ENCODE measurements at places on chromosomes 12 and 14.

DNA sequence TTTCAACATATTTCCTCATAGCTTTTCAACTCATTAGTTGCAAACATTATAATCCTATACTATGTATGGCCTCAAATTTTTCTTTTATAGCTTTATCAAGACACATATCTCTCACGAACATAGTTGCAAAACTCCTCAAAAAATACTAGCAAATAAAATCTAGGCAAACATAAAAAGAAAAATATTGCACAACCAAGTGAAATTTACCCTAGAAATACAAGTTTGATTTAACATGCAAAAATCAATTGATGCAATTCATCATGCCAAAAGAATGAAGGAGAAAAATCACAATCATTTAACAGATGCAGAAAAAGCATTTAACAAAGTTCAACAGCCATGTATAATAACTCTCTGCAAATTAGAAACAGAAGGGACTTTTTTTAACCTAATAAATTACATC is 33.3 kb upstream of the KCNH5 start:
- no peak for DNase-seq

DNA sequence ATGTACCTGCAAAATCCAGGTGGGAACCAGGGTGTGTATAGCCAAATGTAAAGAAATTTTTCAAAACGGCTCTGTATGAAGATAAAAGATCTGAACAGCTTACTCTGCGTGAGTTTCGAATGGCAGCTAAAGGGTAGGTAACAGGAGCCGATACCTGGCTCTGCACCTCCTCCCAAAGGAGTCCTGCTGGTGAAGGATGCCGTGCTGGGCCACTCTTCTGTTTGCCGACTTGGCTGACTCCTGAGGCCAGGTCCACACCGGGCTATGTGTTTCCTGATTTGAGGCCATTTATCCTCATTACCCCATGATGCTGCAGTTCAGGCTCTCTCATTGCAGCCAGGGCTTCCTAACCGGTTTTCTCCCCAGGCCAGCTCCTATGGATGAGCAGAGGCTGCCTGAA is 244.6 kb downstream of the SLC41A2 start:
- DNase-seq: no peak

DNA sequence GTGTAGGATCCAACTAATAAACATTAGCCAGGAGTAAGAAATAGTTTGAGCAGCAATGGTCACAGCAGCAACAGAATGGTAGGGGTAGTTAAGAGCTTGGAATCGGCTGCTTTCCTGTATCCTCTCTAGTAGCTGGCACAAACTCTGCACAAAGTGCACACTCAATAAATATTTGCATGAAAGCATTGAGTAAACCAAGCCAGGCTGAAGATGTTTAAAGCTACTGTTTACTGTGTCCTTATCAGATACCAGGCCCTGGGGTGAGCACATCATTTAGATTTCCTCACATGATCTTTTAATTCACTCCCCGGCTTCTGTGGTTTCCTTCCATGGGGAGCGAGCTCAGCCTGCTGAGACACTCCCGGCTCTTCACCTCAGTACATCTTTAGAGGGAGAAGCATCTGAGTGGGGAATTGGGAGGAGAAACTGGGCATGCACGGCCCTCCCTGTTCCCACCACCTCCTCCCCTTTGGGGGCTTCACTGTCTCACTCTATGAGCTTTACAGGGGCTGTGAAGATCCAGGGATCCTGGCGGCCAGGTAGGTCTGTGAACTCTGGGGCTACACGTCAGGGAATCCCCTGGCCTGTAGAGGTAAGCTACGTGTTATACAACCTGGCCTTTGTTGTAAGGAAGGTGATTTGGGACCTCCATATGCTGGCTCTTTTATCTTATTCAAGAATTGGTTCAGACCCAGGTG is 107.2 kb upstream of the VASH1 start:
- no peak for DNase-seq

DNA sequence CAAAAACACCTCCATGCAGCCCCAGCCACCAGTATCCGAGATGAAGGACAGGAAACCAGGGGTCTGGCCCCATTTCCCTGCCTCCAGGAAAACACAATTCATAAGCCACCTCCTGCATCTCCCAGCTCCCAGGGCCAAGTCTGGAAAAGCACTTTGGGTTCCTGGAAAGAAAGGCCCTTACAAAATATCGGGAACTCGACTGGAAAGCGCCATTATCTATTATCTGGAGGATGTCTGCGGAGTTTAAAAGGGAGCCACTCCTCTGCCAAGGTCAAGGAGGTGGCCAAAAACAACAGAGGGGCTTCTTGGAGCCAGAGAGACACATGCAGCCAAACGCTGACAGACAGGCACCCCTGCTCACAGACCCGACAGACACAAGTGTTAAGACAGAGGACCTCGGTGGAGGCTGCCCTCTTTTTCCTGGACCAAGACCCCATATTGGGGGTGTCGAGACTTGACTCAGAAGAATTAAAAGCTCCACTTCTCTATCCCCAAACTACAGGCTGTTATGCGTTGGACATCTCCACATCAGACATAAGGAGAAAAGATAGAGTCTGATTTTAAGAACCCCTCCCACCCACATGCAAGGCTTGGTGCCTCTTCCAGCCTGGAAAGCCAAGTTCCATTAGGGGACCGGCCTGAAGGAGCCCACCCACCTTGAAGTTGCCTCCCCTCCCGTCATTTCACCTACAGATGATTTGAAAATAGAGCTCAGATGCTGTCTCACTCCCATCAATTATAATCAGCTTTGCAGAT is 9.6 kb downstream of the ACTN1 start:
- no peak for DNase-seq

- no peak for DNase-seq
Measured at GRCh38 chr12:88153959-88154358, 11.9 kb downstream of the TMTC3 start.

- DNase-seq: no peak
Measured at GRCh38 chr12:75556311-75556899, 45.0 kb upstream of the KRR1 start.

DNA sequence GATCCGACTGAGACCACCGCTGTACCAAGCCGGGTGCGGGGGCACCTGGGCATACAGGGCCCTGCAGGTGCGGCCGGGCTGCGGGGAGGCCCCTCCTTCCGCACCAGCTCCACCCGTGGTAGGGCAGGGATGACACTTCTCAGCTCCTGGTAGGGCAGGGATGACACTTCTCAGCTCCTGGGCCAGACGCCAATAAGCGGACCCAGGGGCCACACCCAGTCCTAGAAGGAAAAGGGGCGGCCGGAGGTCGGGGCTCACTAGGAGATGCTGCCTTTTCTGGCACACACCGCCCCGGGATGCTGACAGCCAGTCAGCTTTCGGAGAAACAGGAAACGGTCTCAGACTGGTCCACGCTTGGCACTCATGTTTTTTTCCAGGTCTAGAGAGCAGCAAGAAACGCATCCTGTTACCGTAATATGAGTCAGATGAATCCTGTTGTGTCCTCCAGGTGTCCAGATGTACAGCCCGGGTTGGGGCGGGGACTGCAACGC is 34.8 kb downstream of the NFKBIA start:
- DNase-seq: no peak

- DNase-seq: no peak
Measured at GRCh38 chr12:70590549-70591226, 46.5 kb downstream of the PTPRB start.

GRCh38 chr12:92030618-92031017 is 115.0 kb downstream of the BTG1 start:
- DNase-seq: peak; percentile 39

GRCh38 chr12:120940799-120941198 is 36.6 kb upstream of the SPPL3 start:
- DNase-seq: no peak

DNA sequence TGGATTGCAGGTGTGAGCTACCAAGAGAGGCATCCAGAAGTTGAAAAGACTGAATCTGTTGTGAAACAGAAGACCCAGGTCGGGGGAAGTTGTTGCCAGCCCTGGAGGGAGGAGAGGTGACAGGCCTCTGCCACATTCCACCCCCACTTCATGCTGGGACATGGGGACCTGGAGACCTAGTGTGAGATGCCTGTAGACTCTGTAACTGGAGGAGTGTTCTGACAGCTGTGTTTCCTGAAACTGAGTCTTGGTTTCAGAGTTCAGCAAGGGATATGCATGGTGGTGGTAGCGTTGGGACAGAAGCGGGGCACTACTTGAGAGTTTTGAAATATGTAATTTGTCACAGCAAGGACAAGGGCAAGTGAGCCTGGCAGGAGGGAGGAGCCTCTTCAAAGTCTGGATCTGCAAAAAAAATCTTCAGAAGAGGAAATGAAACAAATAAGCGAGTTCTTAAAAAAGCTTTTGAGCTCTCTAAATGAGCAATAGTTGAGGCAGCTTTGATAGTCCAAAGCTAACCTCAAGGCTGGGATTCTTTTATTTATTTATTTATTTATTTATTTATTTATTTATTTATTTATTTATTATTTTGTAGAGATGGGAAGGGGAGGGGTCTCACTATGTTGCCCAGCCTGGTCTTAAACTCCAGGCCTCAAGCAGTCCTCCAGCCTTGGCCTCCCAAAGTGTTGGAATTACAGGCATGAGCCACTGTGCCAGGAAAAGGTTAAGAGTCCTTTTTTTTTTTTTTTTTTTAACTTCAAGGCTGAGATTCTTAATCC is 58.9 kb upstream of the EEA1 start:
- DNase-seq: no peak

- no peak for DNase-seq
Measured at GRCh38 chr12:69066492-69067373, 133.8 kb upstream of the CPM start.

DNA sequence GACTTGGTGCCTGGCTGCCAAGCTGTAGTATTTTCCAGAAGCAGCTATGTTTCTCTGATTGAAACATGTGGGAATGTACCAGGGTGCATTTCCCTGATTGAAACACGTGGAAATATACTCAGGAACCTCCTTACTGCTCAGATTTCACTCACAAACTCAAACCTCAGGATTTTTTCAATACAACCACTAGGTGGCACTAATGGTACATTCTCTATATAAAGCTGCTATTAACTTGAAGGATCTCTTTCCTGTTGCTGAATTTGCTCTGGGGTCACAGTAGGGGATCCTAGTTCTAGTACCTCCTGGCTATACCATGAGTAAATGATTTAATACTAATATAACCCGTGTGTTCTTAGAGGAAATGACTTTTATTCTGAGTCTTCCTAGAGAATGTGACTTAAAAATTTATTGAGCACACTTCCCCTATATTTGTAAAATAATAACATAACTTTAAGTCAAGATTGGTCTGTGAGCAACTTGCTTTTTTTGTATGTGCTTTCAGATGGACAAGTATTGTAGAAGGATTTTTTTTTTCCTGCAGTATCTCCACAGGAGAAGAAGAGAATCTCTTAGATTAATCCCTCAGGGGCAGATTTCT is 173.8 kb upstream of the MIS18BP1 start:
- no peak for DNase-seq

GRCh38 chr12:22229652-22230279 is 104.7 kb downstream of the ST8SIA1 start:
- DNase-seq: no peak

DNA sequence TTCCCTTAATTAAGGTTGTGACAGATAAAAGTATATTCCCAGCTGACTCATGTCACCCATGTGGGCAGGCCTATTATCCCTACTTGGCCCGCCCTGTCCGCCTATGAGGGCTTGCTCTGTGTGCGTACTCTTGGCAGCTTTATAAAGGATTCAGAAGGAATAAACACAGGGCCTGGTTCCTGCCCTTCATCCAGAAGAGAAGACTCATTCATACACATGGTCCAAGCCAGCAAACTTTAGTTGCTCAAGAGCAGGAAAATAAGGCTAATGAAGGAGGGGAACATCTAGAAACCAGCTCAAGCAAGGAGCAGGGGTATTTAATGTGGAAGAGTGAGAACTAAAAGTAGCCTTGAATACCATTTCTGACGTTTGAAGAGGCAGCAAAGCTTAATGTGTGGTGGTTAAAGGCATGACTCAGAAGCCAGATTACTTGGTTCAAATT is 141.9 kb downstream of the CRADD start:
- DNase-seq: no peak

DNA sequence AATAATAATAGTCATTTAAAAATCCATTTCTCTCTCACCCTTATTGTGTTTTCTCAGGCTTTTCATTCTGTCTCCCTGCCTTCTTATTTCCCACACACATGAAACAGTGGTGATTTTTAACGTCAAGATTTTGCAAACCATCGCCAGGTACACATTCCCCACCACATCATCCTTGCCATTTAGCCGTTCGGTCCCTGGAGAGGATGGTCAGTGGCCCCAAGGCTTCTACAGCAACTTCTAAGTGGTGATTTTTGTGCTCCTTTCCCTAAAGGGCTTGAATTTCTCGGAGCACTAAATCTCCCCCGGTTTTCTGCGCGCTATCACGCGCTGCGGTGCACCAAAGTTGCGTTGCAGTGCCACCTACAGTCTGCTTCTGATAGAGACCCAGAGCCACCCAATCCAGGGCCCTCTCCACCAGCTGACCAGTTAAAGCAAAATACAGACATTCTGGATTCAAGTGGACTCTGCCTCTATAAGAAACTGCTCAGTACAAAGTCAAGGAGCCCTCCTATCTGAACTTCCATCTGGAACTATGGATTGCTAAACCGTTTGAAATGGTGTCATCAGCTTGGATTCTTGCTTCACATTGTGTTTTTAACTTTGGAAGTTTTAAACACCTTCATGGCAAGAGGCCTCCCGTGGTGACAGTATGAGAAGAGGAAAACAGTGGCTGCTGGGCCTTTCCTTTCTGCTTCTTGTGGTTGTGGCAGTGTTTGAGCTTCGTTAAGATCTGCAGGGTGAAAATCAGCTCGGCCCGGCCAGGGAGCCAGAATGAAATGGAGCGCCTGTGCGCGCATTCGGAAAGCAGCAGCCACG is 234.0 kb downstream of the SPTSSA start:
- peak; percentile 28 for DNase-seq

DNA sequence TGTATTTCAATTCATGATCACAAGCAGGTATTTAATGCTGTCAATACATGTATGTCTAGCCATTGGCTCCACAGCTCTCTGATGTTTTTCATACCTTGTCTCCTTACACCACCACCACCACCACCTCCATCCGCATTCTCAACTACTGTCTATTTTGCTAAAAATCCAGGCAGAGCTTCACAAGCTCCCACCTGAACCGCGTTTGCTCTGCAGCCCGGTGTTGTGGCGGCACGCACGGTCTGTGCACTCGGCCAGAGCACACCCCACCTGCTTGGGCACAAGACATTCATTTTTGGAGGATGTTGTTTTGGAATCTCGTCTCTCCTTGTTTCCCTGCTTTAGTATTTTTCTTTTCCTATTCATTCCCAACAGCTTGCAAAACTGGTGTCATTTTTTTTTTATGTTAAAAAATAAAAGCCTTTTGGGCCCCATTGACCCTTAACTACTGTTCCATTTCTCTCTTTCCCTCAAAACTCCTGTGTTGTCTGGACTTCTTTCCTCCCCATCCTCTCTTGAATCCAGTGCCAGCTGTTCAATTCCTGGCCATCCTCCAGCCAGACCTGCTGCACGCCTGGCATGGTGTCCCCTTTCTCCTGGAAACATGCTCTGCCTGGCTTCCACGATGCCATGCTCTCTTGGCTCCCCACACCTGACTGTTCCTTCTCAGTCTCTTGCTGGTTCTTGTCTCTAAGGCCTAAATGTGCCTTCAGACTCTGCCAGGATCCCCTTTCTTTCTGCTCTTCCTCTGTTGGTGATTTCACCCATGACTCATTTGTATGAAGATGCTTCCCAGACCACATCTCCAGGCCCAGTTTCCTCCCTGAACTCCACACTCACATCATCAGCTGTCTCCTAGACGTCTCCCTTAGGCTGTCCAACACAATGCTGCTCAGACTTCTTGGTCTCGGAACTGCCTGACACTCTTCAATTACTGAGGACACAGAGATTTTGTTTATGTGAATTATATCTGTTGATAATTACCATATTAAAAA is 37.9 kb downstream of the PIWIL1 start:
- no peak for DNase-seq

GRCh38 chr12:122880668-122881067 is 15.3 kb downstream of the VPS37B start:
- no peak for DNase-seq

- DNase-seq: no peak
Measured at GRCh38 chr14:69487771-69488170, 3.2 kb downstream of the PLEKHD1 start.

All from T-helper 17 cell (primary cell).